Activated effector memory CD4-positive, alpha-beta T cell treated with Interleukin-2 at 50 U/mL for 16 hours (primary cell): ENCODE measurements at places on chromosomes 5 and 9.

DNA sequence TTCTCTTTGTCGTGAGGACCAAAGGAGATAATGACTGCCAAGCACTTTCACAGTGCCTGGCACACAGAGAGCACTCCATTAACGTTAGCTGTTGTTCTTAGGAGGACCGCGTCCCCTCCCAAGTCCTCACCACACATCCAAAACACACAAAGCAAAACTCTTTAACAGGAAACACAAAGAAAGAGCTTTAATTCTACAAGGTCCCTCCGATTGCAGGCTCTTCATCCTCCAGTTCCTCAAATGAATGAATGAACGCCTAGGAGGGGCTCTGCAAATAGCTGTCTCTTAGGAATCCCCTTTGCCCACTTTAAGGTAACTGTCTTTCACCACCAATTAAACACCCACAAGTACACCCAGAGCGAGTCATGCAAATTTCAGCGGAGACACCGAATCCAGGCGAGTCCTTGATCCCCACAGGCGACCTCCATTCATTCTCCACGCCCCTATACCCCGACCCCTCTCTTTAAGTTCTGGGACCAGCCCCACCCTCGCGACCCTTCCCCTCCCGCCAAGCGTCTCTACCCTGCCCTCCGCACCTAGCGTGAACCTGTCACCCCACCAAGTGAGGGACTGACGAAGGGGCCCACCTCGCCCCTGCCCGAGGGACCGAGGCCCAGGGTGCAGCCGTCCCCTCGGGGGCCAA is 644 bp downstream of the TSC1 start:
- no peak for DNase-seq

- DNase-seq, result no peak
These were observed 39.0 kb downstream of the KIF4B start for GRCh38 chr5:155052532-155052931.

GRCh38 chr5:161966564-161966963 is 101.0 kb upstream of the GABRG2 start:
- DNase-seq, result no peak

- DNase-seq, result no peak
These were observed 116.1 kb downstream of the KDM4C start for GRCh38 chr9:6873857-6874256.

DNA sequence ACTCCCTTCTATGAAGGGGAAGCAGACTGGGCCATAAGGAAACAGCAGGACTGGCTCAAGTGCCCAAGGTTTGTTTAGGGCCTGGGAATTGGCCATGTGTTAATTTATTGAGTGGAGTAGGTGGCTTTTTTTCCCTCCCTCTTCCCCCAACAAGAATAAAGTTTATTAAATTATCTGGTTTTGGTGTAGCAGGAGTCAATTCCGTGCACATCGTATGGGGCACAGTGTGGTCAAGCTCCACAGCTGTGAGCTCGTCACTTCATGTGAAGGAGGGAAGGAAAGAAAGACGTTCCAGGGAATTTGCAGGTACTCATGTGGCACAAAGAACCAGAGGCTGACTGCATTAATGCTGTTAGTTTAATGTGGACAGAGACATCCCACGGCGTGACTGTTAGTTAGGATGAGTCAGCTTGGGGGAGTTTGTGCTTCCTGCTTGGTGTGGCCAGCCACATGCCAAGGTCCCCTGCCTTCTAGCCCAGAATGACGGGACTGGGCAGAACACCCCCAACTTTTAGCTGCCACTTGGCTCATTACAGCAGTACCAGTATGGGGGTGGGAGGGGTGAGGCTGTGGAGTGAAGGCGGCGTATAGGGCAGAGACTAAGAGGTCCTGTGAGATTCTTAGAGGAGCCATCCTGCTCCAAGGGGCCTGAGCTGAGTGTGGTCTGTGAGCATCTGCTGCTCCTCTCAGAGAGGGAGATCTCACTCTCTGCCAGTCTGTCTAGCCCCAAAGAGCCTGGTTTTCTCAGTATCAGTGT is 33.2 kb downstream of the CSF1R start:
- DNase-seq, result no peak

GRCh38 chr9:130486103-130486502 is 41.3 kb downstream of the ASS1 start:
- no peak for DNase-seq

GRCh38 chr5:54655761-54656160 is 138.2 kb downstream of the SNX18 start:
- DNase-seq, result no peak
